ENCODE measurements at places on chromosomes 4 and X.

GRCh38 chrX:70169281-70169680 is 8.0 kb upstream of the DGAT2L6 start:
- DNase-seq, result no peak

- DNase-seq, result no peak
These were observed 135.7 kb upstream of the SCML1 start for GRCh38 chrX:17601441-17602200.

- no peak for DNase-seq
These were observed 429.3 kb downstream of the INPP4B start for GRCh38 chr4:142416711-142417275.

DNA sequence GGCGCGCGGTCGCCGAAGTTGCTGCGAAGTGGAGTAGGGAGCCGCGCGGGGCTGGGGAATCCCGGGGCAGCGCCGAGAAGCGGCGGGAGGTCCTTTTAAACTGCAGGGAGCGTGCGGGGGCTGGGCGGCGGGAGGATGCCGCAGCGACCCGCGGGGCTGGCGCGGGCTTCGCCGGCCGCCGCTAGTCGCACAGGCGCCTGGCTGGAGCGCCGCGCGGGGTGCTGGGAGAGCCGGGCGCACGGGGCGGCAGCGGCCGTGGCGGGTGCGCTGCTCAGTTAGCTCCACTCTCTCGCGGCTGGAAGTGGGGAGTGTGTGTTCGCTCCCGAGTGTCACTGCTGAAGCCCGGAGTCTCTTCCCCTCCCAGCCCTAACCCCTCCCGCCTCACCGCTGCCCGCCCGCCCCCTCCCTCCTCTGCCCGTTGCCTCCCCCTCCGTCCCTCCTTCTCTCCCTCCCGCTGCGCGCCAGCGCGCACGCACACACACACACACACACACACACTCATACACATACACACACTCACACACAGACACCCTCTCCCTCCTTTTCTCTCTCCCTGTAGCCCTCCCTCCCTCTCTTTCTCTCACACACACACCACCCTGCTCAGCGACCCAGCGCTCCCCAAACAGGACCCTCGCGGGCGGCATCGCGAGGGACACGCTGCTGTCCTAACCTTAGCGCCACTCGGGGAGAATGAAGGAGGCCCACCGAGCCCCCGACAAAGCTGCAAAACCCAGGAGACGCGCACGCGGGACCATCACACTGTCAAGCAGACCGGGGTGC is at the start of gene NDNF:
NDNF (minus strand) TSS at position 312 of the 780 bp plus-strand sequence. CDS start 26,698 bp downstream, outside the sequence.
- DNase-seq, result no peak

DNA sequence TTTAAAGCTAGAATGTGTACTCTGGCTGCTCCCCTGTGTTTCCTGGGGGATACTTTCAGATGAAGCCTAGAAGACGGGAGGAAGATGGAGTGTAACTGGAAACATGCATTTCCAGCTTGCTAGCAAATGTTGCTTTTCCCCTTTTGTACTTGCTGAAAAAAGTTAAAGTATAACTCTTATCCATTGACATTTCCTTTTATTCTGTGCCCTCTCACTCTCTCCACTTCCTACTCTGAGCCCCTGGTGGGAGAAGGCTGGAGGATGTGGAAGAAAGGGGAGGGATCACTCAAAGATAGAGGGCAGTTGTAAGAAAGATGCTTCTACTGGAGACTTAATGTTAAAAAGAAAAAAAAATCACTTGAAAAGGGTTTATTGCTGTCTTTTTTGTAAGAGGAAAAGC is 396.5 kb downstream of the DTHD1 start:
- DNase-seq, result no peak

DNA sequence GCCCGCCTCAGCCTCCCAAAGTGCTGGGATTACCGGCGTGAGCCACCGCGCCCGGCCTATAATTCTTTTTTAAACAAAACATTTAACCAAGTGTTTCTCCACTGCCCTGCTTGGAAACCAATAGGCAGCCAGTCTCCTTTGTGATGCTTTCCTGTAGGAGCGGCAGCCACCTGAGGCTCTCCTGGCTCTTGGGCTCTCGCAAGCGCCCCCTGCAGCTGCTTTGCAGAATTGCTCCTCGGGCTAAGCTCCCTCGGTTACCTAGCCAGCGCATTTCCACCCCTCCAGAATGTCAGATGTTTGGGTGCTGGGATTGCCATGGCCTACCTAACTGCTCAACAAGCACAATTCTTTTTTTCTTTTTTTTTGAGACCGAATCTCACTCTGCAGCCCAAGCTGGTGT is 7.7 kb downstream of the S100P start:
- DNase-seq, result no peak

DNA sequence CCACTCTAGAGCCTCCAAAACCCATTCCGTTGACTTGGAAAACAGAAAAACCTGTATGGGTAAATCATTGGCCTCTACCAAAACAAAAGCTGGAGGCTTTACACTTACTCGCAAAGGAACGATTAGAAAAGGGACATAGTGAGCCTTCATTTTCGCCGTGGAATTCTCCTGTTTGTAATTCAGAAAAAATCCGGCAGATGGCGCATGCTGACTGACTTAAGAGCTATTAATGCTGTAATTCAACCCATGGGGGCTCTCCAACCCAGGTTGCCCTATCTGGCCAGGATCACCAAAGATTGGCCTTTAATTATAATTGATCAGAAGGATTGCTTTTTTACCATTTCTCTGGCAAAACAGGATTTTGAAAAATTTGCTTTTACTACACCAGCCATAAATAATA is 60.8 kb downstream of the ZNF732 start:
- no peak for DNase-seq

- DNase-seq, result no peak
These were observed 157.1 kb downstream of the SCFD2 start for GRCh38 chr4:53208753-53209152.

DNA sequence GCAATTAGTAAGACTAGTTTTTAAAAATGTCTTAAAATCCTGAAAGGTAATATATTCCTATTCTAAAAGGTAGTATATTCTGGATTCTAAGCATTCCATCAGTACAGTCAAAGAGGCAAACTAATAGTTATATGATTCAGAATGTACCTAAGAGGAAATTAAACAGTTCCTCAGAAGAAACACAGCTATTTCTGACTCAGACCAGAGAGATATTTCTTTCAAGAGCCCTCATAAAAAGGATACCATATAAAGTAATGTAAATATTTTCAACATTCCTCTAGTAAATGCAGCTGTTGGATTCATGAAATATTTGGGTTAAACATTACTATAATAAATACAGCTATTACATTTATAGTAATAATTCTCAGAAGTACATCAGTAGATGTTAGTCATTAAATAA is 358.3 kb downstream of the MAGEB5 start:
- no peak for DNase-seq

- DNase-seq, result no peak
These were observed 216.4 kb upstream of the RASGEF1B start for GRCh38 chr4:81688085-81688484.

GRCh38 chr4:180840142-180840541 is 1403.1 kb upstream of the TENM3 start:
- no peak for DNase-seq

DNA sequence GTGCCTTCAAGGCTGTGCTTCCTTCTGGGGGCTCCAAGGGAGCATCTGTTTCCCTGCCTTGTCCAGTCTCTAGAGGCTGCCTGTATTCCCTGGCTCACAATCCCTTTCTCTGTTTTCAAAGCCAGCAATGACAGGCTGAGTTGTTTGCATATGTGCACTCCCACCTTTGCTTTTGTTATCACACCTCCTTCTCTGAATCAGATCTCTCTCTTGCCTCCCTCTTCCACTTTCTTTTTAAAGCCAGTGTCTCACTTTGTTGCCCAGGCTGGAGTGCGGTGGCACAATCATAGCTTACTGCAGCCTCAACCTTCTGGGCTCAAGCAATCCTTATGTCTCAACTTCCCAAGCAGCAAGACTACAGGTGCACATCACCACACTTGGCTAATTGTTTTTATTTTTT is 37.1 kb upstream of the LEF1 start:
- no peak for DNase-seq

GRCh38 chr4:21118301-21118700 is 418.0 kb downstream of the PACRGL start:
- DNase-seq, result no peak

- DNase-seq, result peak; percentile 6
These were observed 131.8 kb upstream of the ENPEP start for GRCh38 chr4:110344165-110344564.
